ENCODE measurements at places on chromosomes 16 and 17.

- no peak for DNase-seq
These were observed 1.0 kb upstream of the RHOT1 start for GRCh38 chr17:32141258-32141657.

DNA sequence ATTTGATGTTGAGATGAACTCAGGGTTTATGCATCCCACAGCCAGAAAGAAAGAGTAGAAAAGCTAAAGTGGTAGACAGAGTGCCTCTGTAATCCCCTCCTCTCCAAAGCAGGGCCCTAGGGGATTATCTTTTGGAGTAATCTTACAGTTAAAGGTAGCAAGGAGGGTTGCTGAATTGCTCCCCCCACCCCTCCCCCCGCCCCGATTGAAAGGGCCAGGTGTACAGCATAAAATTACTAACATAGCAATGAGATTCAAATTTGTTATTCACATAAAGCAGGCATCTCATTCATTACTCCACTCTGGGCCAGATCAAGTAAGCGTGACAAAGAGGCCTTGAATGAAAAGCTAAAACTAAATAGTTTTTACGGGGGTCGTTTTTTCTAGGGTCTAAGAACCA lies 72.7 kb downstream of the STH start:
- no peak for DNase-seq

DNA sequence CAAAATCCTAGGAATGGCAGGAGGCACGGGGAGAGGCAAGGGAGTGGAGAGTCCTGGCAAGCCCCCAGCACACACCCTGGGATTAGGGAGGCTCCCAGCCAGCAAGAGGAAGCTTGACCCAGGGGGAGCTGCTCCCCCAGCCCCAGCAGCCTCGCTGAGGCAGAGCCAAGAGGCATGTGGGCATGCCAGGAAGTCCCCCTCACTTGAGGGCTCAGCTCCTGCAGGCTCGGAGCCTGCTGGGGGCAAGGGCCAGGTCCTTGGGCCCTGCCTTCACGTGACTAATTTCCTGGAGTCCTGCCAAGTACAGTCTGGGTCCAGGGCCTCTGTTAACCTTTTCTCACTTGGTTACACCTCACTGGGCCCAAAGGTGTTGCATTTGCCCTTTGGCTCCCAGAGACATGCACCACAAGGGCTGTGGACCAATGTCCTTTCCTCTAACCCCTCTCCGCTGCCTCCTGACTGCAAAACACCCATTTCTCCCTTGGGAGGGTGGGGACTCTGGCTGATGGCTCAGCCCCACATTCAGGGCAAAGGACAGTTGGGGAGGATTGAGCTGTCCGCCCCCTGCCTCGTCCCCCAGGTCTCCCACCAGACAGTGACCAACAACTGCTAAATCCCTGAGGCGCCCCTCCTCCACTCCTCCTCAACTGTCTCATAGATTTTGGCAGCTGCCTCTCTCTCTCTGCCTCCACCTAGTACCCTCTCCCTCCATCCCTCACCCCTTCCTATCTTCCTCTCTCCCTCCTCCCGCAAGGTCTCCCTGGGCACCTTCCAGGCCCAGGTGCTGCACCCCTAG lies 4.4 kb upstream of the SLC47A2 start:
- DNase-seq = no peak

GRCh38 chr17:80812362-80813088 lies 179.1 kb upstream of the CHMP6 start:
- DNase-seq = no peak

GRCh38 chr17:66126231-66126630 lies 65.7 kb downstream of the CEP112 start:
- DNase-seq = no peak

DNA sequence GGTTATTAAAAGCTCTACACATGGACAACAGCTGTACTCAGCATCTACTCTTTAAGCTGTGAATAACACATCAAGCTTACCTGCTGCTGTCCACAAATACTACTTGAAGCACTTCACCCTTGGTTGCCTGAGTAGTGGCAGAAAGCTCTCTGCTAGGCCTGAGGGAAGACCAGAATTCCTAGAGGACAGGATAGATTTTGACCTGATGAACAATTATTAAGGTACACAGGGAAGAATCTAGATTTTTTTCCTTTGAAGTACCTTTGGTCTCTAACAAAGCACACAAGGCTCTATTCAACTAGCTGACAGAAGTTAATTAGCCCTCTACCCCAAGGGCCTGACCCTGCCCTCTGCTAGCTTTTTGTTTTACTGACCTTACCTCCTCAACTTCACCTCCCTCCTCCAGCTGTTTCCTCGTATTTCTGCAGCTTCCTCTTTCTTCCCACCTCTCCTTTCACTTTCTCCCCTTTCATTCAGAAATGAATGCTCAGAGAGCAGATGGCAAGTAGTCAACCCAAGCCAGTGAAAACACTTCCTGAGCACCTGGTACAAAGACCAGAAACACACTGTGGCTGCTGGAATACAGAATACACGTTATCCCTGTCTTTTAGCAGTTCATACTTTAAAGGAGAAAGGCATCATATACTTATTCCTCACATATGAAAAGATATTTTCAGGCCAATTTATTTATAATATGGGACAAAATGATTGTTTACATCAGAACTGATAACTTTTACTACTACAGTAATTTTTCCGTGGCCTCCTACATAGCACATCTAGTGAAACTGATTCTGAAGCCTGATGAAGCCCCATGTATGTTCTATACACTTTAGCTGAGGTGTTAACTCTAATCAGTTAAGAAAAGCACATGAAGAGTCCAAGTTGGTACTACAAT lies 5.7 kb upstream of the VEZF1 start:
- no peak for DNase-seq

DNA sequence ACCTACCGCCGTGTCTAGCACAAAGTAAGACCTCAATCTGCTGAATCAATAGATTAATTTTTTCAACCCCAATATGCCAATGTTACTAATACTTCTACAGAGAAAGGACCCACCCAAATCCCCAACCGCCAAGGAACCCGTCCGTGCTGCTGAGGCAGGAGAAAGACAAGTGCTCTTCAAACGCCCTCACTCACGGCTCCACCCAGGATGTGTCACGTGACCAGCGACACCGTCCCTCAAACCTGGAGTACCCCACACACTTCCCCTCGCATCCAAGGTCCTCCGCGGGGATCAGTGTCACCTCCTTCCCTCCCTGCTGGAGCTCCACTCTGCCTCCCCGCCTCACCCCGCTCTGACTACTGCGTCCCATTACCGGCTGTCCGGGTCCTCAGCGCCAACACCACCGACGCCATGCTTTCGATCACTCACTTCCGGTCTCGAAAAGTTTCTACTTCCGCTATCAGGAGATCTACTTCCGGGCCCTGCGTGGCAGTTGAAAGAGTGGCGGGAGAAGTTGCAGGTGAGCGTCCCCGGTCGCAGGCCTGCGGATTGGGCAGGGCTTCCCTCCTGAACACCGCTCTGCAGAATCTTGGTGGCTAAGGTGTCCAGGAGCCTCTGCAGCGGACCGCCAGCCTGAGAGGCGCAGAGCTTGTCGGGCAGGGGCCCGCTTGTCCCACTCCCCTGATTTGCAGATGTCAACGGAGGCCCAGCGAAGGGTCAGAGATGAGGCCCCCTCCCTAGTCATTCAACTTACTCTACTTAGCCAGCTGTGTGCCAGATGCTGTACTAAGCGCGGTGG lies at the start of the genes EME1 and MRPL27:
Gene EME1, plus strand, starts transcription at position 472 of the 799 bp plus-strand sequence. CDS start 1,980 bp downstream, outside the sequence.
Gene MRPL27, minus strand, starts transcription at position 427 of the 799 bp plus-strand sequence. Its CDS starts 14 bp downstream, at position 413.
- DNase-seq = peak; percentile 79

- DNase-seq = no peak
These were observed 26.6 kb downstream of the CNTNAP4 start for GRCh38 chr16:76303637-76304314.

GRCh38 chr17:74605361-74605760 lies 13.3 kb upstream of the CD300LD start:
- DNase-seq = peak; percentile 2

DNA sequence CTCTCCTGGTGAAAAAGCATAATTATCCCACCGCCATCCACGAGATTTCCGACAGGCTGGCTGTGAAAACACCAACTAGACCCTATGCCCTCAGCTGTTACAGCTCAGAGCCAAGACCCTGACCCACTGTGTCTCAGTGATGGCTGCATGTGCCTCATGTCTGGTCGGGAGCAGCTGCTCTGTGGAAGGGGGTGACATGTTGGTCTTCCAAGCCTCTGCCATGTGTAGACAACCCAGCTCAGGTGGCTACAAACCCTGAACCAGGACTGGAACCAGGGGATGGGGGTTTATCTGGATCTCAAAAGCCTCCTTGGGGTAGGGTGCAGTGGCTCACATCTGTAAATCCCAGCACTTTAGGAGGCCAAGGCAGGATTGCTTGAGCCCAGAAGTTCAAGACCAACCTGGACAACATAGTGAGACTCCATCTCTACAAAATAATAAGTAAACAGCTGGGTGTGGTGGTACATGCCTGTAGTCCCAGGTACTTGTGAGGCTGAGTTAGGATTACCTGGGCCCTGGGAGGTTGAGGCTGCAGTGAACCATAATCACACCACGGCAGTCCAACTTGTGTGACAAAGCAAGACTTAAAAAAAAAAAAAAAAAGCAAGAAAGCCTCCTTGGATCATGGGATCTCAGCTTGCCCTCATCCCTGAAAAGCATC lies 220.3 kb downstream of the CPPED1 start:
- DNase-seq = no peak

GRCh38 chr16:4217204-4218131 lies 24.4 kb downstream of the SRL start:
- no peak for DNase-seq

DNA sequence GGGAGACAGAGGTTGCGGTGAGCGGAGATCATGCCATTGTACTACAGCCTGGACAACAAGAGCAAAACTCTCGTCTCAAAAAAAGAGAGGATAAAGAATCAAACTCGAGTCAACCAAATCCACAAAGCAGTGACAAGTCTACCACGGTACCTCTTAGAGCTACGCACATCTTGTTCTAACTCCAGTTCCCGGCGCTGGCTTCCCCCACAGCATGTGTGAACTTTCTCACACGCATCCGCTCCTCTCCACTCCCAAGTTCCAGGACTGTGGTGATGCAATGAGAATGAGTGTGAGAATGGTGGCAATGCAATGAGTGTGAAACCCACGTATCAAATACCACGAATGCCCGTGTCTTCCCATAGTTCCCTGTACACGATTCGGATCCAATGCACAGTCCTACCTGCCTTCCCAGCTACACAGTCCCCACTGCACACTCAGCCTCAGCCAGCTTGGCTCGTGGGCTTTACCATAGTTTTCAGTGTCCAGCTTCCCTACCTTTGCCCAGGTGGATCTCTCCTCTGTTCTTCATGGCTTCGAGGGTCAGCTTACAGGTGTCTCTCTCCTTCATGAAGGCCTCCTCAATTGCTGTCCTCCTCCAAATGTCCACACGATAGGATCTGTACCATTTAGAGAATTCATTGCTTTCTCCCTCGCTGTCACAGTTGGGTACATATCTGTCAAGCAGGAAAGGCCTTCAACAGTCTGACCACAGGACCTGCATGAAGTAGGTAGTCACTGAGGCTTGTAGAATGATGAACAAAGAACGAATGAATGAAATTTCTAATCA lies 9.2 kb upstream of the P2RX5 start:
- no peak for DNase-seq

DNA sequence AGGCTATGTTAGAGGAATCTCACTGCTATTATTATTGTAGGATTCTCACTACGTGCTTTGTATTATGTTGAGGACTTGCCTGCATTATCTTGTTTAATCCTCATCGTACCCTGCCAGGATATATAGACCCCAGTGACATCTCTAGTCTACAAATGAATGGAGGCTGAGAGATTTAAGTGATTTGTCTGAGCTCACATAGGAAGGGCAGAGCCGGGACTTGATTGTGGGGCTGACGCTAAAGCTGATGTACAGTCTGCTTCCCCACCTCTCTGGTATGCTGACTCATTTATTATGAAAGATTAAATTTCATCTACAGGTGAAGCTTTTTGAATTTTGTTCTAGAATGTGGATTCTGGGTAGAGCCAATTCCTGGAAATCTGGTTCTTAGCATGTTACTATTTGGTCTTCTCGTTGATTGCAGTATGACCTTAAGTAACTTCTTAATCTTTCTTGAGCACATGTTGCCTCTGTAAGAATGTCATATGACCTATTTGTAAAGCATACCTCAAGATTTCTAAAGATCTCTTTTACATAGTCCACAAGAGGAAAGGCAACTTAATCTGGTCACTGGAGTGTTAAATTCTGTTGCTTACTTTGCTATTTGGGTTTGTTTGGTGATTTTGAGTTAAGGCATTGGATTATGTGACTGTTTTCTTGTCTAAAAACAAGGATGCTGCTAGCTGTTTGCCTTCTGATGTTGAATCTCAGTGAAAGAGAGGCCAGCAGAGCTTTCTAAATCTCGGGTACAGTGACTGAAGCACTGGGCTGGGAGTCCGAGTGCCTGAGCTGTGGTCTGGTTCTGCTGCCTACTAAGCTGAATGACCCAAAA lies 12.4 kb downstream of the METTL9 start:
- DNase-seq = no peak

DNA sequence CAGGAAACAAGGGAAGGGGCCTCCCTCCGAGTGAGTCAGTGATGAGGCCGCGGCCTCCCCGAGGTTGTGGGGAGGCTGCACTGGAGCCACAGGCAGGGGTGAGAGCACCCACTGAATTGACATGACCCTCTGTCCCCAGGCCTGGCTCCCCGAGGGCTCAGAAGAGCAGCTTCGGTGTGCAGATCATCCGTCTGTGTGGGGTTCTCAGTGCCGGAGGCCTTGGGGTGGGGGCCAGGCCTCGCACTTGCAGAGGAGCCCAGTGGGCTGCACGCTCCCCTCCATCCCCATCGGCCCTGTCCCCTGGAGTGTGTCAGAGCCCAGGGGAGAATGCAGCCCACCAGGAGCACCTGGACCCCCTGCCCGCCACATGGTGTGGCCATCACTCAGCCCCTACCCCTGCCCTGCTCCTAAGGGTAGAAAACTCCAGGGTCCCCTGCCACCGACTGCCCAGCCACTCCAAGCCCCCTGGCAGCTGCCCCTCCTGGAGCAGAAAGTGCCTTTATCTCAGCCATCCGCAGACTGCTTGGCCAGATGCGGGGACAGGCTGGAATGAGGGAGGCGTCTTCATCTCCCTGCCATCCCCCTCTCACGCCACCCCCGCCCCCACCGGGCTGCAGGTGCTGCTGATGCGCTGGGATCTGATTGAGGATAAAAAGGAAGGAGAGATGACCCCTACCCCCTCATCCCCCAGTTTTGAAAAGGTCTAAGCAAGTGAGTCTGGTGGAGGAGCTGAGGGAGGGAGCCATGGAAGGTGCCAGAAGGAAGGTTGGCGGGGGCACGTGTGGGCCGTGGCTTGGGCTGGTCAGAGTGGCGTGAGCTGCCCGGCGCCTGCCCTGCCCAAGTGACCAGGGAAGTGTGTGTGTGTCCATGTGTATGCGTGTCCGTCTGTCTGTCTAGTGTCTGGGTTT lies 358.3 kb downstream of the SEC14L1 start:
- no peak for DNase-seq

DNA sequence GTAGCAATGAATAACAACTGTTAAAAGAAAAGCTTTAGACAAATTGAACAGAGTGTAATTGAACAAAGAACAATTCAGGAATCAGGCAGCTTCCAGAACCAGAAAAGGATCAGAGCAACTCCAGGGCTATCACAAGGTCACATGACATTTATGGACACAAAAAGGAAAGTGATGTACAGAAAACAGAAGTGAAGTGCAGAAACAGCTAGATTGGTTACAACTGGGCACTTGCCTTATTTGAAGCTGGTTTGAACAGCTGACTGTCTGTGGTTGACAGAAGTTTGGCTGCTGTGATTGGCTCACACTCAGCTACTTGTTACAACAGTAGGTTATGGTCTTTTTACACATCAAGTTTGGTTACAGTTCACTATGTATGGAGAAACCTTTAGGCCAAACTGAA lies 14.8 kb downstream of the EFCAB5 start:
- DNase-seq = no peak

GRCh38 chr17:17066021-17066420 lies 23.8 kb downstream of the MPRIP start:
- DNase-seq = no peak

Data from HS-27A (cell line).